ENCODE measurements at places on chromosomes 1 and 21.

GRCh38 chr1:28112388-28113241, 24.2 kb upstream of the EYA3 start:
- no peak for DNase-seq

GRCh38 chr1:192311281-192311680, 5.5 kb upstream of the RGS21 start:
- DNase-seq, result no peak

GRCh38 chr1:113543110-113543509, 152.8 kb downstream of the MAGI3 start:
- DNase-seq, result no peak

DNA sequence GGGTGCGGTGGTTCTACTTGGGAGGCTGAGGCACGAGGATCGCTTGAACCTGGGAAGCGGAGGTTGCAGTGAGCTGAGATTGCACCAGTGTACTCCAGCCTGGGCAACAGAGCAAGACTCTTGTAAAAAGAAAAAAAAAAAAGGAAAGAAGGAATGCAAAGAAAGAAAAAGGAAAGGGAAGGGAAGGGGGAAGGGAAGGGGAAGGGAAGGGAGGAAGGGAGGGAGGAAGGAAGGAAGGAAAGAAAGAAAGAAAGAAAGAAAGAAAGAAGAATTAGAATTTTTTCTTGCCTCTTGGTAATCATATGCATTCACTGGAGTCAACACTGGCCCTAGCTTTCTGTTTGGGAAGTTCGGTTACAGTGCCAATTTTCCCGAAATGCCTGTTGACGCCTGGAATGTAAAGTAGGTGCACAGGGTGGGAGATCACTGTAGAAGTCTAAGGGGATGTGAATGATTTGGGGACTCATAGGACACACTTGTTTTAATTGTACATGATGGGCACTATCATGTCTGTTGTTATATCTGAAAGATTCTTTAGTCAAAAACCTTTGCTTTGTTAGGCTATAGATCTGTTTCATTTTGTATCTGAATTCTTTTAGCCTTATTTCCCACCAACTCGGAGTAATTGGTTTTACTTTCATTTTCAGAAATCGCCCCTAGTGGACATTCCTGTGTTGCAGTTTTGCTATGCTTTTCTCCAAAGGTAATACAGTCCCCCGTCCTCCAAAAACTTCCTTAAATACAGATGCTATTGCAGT, 59.8 kb upstream of the MORC3 start:
- peak; percentile 46 for DNase-seq

DNA sequence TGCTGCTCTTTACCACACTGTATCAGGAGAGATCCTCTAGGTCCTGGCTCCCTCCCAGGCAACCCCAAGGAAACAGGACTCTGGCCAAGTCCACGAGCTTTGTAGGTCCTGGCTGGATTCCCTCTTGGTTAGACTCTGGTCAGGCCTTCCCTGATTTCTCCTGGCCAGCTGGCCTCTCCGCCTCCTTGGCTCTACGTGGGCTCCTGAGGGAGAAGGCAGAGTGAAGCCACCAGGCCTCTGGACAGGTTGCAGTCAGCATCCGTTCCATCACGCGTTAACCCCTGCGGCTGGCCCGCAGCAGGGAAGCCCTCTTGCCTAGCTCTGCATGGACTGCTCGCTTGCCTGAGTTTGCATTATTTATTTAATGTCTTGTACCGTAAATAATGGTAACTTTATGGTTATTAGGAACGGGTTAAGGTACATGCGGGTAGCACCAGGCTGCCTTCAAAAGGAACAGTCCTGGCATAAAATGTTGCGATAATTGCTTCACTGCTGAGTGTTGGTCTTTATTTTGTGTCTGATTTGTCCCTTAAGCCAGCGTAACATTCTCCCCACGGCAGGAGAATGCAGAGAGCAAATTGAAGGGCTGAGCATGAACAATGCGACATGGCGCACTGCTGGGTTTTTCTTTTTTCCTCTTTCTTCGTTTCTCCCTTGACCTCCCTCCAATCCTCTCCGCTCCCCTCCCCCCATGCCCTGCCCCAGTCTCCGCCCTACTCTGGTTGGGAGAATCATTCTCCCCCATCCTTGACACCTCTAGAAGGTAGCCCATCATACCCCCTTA, 100.3 kb downstream of the RNF220 start:
- no peak for DNase-seq

- DNase-seq, result no peak
Observed at GRCh38 chr1:58608297-58608696, 31.2 kb upstream of the TACSTD2 start.

All from activated CD4-positive, alpha-beta memory T cell treated with anti-CD3 and anti-CD28 coated beads, Interleukin-2, amount 10 ng/mL, durations not matched to agents 7 days and 5 days (primary cell).